ENCODE measurements at places on chromosomes 6 and 20.

DNA sequence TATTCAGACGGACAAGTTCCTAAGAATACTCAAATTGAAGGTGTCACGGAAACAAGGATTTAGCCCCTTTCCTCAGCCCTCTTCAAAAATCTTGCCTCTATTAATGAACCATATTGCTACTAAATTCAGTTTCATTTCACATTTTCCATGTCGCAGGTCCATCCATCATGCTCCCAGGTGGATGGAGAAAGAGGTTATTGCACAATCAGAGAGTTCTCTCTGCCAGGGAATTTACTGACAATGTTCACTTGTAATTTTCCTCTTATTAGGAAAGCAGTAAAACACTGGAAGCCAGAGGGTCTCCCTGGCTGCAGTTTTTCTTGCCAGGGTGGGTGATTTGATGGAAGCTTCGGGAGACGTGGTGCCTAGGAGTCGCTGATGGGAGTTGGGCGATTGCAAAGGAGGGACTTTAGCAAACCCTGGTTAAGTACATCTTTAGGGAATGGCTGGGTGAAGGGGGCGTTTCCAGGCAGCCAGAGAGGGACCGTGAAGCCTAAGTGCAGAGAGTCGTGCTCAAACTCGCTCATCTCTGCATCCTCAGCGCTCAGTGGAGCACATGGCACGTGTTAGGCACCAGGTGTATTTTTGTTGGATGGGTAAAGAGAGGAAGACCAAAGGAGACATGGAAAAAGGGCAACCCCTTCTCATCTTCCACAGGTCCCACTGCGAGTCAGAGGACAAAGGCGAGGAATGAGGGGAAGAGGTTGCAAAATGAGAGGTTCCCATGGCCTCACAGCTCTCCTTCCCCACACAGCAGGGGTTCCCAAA is 321.9 kb upstream of the CDH4 start:
- no peak for DNase-seq

DNA sequence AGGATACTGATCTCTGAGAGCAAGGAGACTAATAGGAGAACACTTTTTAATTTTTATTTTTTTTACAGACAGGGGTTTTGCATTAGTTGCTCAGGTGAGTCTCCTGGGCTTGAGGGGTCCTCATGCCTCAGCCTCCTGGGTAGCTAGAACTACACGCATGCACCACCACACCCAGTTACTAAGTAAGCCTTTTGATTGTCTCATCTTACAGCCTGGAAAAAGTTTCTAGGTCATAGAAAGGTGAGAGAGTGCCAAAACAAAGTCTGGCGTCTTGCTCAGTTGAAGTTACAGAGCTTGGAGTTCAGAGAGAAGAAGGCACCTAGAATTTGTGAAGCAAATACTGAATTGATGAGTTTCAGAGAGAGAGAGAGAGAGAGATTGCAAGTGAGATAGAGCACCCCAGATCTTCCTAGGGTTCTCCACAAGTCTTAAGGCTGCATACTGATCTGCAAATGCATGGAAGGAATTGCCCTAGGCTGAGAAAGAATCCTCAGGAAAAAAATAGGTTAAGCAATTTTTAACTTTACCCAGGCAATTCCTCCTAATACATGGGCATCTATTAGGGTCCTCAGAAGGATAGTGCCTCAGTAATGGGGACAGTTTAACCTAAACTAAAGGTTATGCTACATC is 37.6 kb upstream of the PHIP start:
- no peak for DNase-seq

GRCh38 chr6:107069631-107070548 is 41.9 kb downstream of the MTRES1 start:
- DNase-seq: no peak

GRCh38 chr20:61615806-61616205 is 363.7 kb downstream of the CDH4 start:
- no peak for DNase-seq

DNA sequence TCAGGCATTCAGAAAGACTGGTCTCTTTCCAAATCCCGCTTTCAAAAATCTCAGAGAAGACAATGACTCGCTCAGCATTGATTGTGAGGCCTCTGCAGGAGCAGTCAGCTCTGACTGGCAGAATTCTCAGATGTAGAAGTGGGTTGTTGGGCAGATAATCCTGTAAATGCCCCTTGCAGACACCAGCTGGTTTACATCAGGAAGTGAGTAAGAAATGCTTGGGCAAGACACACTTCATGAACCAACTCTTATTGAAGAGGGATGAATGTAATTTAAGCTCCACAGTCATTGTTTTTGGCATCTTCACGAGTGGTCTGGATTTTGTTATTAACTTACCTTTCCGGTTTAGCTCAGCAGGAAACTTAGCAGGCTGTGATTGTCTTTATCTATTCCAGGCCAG is 166.6 kb downstream of the PLCB4 start:
- no peak for DNase-seq

GRCh38 chr6:127415096-127415495 is 44.1 kb downstream of the KIAA0408 start:
- DNase-seq: no peak

DNA sequence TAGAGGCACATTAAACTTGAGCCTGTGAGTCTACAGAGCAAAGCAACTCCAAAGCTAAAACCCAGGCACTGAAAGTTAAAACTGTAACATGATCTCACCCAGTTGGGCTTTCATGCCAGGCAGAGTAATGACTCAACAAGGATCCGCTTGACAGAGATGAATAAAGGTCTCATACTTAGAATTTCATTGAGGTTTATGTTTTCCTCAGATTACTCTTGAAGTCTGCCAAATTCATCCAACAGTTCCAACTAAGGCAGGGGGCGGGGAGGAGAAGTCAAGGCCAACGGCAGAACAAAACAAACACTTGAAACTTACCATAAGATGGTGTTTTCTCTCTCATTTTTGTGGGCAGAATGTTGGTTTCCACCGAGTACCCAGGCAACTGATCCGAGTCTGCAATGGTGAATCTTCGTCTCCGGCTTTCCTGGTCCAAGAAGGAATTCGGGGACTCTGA is 54.0 kb upstream of the IPCEF1 start:
- no peak for DNase-seq

GRCh38 chr20:6044115-6044514 is 9.7 kb downstream of the LRRN4 start:
- DNase-seq: no peak

DNA sequence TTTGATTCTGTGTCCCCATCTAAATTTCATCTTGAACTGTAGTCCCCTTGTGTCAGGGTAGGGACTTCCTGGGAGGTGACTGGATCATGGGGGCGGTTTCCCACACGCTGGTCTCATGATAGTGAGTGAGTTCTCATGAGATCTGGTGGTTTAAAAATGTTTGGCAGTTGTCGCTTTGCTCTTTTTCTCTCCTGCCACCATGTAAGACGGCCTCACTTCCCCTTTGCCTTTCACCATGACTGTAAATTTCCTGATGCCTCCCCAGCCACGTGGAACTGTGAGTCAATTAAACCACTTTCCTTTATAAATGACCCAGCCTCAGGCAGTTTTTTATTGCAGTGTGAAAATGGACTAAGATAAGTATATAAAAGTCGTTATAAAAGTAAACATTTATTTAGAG is 80.5 kb upstream of the SGK1 start:
- no peak for DNase-seq

DNA sequence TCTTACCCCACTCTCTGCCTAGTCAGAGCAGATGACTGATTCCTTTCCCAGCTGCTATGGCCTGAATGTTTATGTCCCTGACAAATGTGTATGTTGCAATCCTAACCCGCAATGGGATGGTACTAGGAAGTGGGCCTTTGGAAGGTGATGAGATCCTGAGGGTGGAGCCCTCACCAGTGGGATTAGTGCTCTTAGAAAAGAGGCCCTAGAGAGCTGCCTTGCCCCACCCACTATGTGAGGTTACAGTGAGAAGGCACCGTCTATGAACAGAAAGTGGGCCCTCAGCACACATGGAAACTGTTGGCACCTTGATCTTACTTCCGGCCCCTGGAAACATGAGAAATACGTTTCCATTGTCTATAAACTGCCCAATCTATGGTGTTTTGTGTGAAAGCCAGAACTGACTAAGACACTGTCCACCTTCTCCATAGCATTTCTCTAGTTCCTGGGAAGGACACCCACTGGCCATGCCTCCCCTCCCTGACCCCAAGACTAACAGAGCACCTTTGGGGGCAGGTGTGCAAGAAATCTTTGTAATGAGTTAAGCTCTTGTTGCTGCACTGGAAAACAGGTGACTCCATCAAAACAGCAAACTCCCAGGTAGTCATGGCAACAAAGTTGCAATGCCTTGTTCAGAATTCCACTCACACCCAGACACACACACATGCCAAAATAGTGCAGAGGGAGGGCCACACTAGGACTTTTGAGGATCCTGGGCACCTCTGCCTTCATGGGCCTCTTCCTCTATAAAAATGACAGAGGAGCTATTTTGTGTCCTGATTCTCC is 16.2 kb downstream of the GABRR2 start:
- no peak for DNase-seq

DNA sequence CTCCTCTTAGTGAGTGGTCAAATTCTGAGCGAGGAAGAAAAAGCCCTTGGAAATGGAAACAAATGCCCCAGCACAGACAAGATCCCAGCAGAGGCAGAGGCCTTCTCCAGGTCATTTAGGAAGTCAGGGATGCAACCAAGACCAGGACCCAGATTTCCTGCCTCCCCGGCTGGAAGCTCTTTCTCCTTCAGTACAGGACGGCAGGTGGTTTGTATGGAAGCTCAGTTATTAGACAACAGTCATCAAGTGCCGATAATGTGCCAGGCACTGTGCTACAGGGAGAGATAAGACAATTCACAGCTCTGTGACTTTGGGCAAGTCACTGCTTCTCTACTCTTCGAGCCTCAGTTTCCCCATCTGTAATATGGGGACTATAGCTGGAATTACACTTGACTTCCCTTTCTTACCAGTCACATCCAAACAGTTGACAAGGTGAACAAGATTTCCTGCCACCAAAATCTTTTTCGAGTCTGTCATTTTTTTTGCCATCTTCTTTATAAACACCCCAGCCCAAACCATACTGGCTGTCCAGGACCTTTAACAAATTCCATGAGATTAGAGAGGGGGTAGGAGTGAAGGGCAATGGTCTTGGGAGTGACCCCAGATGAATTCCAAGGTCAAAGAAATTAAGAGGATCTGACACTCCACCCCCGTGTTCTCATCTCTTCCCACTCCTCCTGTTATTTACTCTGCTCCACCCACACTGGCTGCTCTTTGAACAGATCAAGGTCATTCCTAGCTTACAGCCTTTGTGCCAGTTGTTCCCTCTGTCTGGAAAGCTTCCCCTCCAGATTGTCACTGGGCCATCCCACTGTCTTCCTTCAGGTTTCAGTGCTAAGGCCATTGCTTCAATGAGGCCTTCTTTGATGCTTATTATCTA is 6.0 kb downstream of the MMP9 start:
- DNase-seq: no peak

DNA sequence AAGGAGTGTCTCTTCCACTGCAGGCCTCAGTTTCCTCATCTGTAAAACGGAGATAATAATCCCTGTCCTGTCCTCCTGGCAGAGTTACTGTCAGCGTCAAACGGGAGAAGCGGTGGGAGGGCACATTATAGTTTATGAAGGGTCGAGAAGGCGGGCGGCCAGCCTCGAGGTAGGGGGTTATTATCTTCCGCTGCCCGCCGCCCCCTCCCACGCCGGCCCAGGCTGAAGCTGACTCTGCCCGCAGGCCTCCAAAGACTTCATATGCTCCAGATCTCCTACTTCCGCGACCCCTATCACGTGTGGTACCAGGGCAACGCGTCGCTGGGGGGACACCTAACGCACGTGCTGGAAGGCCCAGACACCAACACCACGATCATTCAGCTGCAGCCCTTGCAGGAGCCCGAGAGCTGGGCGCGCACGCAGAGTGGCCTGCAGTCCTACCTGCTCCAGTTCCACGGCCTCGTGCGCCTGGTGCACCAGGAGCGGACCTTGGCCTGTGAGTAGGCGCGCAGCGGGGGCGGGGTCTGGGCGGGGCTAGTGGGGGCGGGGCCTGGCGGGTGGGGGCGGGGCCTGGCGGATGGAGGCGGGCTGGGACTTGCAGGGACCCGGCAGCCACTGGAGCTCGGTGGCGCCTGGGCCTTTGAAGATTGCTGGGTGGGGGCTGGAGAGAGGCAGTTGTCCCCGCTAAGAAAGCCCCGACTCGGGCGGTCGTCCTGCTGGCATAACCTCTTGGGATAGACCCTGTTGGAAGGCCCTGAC is 2.8 kb downstream of the PROCR start:
- no peak for DNase-seq

DNA sequence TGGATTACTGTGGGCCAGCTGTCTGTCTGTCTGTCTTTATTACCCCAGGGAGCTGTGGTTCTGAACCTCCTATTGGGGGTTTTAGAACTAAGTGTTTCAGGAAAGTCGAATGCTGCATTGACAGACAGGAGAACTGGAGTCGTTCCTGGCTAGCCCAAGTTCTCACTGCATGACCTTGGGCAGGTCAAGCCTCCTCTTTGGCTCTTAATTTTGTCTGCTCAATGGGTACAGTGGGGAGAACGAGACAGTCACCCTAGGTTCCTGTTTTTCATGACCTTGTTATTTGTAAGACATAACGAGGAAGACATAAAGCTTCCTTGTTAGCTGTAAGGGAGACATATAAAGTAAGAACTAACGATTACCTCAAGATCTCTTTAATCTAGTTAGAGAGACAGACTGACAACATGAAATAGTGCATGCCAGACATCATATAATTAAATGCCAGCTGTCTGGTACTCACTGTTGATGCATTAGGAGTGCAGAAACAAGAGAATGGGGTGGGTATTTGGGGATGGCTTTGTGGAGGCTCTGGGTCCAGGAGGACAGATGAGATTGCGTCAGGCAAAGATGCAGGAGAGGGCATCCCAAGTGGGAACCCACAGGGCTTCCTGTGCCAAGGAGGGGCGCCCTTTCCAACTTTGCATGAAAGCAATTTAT is 3.7 kb upstream of the CCDC167 start:
- no peak for DNase-seq

DNA sequence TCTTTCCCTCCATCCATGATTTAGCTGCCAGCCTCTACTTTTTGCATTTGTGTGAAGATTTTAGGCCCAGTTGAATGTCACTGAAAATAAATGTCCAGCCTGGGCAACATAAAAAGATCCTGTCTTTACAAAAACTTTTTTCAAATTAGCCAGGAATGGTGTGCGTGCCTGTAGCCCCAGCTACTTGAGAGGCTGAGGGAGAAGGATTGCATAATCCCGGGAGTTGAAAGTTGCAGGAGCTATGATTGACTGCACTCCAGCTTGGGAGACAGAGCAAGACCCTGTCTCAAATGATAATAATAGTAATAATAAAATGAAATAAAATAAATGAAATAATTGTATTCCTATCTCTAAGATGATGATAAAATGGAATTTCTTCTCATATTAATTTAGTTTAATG is 5.0 kb upstream of the GFOD1 start:
- no peak for DNase-seq

GRCh38 chr20:59325142-59325523 is 24.7 kb downstream of the EDN3 start:
- no peak for DNase-seq

- DNase-seq: no peak
Observed at GRCh38 chr6:142937986-142938385, 7.0 kb downstream of the HIVEP2 start.

- no peak for DNase-seq
Observed at GRCh38 chr20:1122388-1123315, 4.2 kb downstream of the PSMF1 start.

- no peak for DNase-seq
Observed at GRCh38 chr6:35742842-35743241, 6.0 kb downstream of the ARMC12 start.

GRCh38 chr20:35767683-35768481 is 3.9 kb upstream of the PHF20 start:
- DNase-seq: peak; percentile 40
